ENCODE measurements at places on chromosomes 5 and 9. TPM values are rescaled to one million over a fixed set of nuclear protein-coding genes. Genes with fewer than 3 reads are reported as not detected.

Gene BTNL9
- total RNA-seq: 56.1 TPM

Gene ANKRD33B
- total RNA-seq: 6.3 TPM

Gene DOCK8
- total RNA-seq: 95.9 TPM

Gene CYSRT1
- total RNA-seq: 0.50 TPM

Gene LCN2
- 155 TPM for total RNA-seq

Measured in left lung (tissue), 14 donors.